ENCODE measurements at places on chromosomes 6 and 20.

- DNase-seq, result no peak
Measured at GRCh38 chr6:154862536-154862935, 129.3 kb downstream of the SCAF8 start.

- DNase-seq, result no peak
Measured at GRCh38 chr20:64053841-64054661, 4.6 kb upstream of the SOX18 start.

DNA sequence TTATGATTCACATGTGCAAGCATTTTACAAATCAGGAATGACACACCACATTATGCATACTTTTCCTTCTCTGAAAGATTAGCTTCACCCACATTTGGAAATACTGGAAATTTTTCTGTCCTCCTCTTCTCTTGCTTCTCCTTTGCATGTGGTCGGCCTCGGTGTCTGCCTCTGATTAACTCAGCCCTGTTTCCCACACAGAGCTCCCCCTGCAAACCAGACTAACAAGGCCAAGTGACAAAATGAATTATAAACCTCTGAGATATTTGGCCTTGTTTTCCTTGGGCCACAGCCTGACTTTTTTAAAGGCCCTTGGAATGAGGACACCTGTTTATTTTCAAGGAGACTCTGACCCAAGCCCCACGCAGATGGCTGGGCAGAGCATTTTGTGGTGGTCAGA, 9.0 kb upstream of the CCN6 start:
- no peak for DNase-seq

DNA sequence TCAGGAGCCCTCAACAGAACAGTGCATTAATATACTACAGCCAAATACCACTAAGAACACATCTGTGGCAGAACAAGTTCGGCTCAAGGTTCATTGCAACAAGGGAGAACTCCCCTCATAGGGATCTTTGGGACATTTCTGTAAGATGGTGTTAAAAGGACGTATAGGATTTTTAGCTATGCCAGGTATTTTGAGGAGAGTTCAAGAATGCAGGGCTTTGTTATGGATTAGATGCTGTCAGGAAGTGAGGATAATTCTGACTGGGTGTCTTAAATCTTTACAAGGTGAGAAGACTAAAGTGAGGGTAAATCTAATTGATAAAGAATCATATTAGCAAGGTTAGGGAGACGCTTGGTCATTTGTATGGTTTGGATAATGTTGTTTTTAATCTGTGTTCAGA, 83.7 kb upstream of the AHI1 start:
- no peak for DNase-seq

DNA sequence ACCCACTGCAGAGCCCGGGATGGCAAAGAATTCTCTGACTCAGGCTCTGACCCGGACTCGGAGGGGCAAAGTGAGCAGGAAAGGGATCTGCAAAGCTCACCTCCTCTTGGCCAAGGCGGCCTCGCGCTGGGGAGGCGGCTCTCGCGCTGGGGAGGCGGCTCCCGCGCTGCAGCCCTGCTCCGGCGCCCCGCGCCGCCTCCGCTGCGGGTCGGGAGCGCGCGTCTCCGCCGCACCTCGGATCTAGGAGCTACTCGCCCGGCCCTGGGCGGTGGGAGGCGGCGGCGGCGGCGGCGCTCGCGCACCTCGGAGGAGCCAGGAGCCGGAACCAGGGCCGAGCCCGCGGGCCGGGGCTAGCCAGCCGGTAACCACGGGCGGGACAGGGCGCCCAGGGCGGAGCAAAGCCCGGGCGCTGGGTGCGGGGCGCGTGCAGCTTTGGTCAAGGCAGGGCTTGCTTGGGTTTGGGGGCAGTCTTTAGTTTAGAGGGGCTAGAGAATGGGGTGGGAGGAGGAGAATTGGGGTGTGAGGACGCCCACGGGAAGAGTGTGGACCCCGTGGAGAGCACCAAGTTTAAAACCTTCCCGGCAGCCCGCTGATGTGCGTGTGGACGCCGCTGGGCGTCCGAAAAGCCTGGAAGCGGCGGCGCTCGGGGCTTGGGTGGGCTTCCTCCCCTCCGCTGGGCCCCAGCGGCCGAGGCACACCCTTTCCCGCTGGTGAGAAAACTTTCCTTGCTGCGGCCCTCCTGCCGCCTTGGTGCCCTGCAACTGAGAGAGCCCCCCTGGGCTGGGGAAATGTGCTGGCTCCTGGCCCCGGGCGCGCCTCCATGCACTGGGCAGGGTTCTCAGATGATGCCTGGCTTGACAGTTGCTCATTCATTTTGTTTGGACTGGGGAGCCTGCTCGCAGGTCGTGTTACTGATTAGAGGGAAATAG, at the start of gene MRAP2:
Gene MRAP2, plus strand, starts transcription at position 250 of the 929 bp plus-strand sequence. CDS start 21,547 bp downstream, outside the sequence.
- no peak for DNase-seq

DNA sequence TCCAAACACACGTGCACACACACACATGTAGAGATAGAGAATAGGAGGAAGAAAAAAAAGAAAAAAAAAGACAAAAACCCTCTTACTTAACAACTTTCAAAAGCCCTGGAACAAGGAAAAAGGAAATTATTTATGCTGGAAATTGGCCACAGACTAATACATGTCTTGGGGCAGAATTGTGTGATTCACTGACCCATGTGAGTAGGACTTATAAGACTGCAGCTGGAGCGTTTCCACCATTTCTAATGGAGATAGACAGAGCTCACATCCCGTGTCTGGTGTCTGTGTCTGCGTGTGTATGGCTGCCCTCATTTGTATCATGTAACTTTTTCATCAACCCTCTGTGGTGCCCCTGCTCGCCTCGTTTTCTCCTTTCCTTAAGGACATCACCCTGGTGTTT, 99.8 kb upstream of the PDE10A start:
- DNase-seq, result no peak

GRCh38 chr20:31747640-31748039, 8.6 kb downstream of the TPX2 start:
- DNase-seq, result no peak

Data from stimulated activated CD8-positive, alpha-beta memory T cell treated with anti-CD3 and anti-CD28 coated beads, Interleukin-4, amount 100 ng/mL, for 4 hours (primary cell).